ENCODE measurements at places on chromosomes 16 and 17. TPM values are rescaled to one million over a fixed set of nuclear protein-coding genes. Genes with fewer than 3 reads are reported as not detected.

GRCh38 chr16:3830625-3831254 lies 49.8 kb downstream of the CREBBP start:
- no peaks in the 10 kb centered on the region for H3K27me3 ChIP-seq
- DNase-seq = no peak
- H3K36me3 ChIP-seq = peaks cover 33% of the 10 kb centered on the region

- H3K4me1 ChIP-seq = peaks cover 7% of the 10 kb centered on the region
- H3K27ac ChIP-seq = peak overlapping the region; percentile 96
- peaks cover 7% of the 10 kb centered on the region for H3K36me3 ChIP-seq
- H3K4me3 ChIP-seq = peak overlapping the region; percentile 98
- no peak for DNase-seq
- no peaks in the 10 kb centered on the region for H3K27me3 ChIP-seq
Observed at GRCh38 chr16:11852092-11852809, 909 bp upstream of the RSL1D1 start.

GRCh38 chr16:67235816-67236562 lies 9.1 kb downstream of the TMEM208 start:
- no peaks in the 10 kb centered on the region for H3K27me3 ChIP-seq
- H3K27ac ChIP-seq = no peak overlapping the region
- no peak overlapping the region for H3K4me3 ChIP-seq
- H3K4me1 ChIP-seq = no peaks in the 10 kb centered on the region

GRCh38 chr16:88484505-88485365 lies 31.7 kb downstream of the ZFPM1 start:
- H3K36me3 ChIP-seq = no peaks in the 10 kb centered on the region
- H3K27me3 ChIP-seq = no peaks in the 10 kb centered on the region
- H3K4me3 ChIP-seq = no peak overlapping the region
- no peak overlapping the region for H3K27ac ChIP-seq

DNA sequence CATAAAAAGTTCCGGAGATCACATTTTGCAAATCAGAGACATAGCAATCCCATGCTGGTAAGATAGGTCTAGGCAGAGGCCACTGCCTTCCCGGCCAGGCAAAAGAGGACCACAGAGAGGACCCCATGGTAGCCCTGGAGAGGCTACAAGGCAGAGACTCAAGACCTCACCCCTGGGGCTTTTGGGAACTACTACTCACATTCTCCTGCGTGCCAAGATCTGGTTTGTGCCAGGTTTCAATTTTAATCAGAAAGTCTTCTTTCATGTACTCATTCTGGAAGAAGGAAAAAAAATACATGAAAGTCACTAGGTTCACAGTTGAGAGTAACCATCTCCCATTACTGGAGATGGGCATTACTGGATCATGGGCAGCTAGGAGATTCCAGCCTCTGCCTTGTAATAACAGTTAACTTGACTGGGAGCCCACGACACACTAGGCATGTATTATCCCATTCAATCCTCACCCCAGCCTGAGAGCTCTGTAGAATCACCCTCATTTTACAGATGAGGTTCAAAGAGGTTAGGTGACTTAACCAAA lies 21.2 kb downstream of the PITPNA start:
- no peak overlapping the region for H3K27ac ChIP-seq
- no peak overlapping the region for H3K4me3 ChIP-seq
- peaks cover 16% of the 10 kb centered on the region for H3K36me3 ChIP-seq

The RCVRN gene
- total RNA-seq = not detected

- no peaks in the 10 kb centered on the region for H3K4me1 ChIP-seq
- H3K27me3 ChIP-seq = peaks cover 10% of the 10 kb centered on the region
- H3K4me3 ChIP-seq = no peak overlapping the region
- DNase-seq = no peak
Observed at GRCh38 chr17:30296499-30297080, 4.8 kb upstream of the BLMH start.

DNA sequence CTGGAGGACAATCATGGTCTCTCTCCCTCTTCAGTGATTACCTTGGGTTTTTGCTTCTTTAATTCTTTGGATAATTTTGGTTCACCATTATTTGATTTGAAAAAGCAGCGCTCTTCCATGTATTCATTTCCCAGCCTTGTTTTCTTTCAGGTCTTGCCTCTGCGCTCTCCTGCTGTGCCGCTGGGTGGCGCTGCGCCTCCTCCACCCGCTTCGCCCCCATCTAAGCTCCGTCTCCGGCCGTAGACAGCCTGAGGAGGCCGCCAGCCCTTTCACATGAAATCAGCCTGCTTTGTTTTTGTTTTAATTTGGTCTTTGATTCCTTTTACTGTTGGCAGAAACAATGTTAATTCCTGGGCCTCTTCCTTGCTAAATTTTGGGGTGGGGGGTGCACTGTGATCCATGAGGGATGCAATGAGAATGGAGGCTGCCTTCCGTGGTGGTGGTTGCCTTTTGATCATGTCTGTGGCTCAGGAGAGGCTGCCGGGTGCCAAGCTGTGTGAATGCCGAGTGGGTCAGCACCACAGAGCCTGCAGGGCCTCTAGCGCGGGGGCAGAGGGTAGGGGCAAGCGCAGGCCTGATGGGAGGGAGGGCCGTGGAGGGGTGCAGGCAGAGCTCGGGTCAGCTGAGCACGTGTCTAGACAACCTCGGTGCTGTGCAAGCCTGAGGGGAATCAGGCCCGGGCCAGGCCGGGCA lies 64.1 kb downstream of the PLD6 start:
- no peak for DNase-seq
- no peak overlapping the region for H3K4me3 ChIP-seq
- peaks cover 7% of the 10 kb centered on the region for H3K4me1 ChIP-seq

GRCh38 chr17:40443988-40444899 lies 994 bp downstream of the IGFBP4 start:
- H3K27me3 ChIP-seq = peaks cover 21% of the 10 kb centered on the region
- H3K36me3 ChIP-seq = peaks cover 4% of the 10 kb centered on the region
- no peak for DNase-seq
- H3K27ac ChIP-seq = peak overlapping the region; percentile 76

- peaks cover 6% of the 10 kb centered on the region for H3K4me1 ChIP-seq
- H3K27ac ChIP-seq = no peak overlapping the region
- DNase-seq = no peak
- H3K27me3 ChIP-seq = peaks cover 3% of the 10 kb centered on the region
Observed at GRCh38 chr16:78648517-78648916, 549.1 kb downstream of the WWOX start.

GRCh38 chr17:74623693-74624093 lies at the start of gene CD300E:
Gene CD300E (minus strand): TSS chr17:74623738. CDS start chr17:74623621, 117 bp downstream.
- DNase-seq = no peak
- peaks cover 64% of the 10 kb centered on the region for H3K27me3 ChIP-seq
- no peak within 1 kb of the TSS for H3K4me3 ChIP-seq
- no peaks in the 10 kb centered on the region for H3K36me3 ChIP-seq
- H3K4me1 ChIP-seq = no peaks in the 10 kb centered on the region
- no peak within 1 kb of the TSS for H3K27ac ChIP-seq

DNA sequence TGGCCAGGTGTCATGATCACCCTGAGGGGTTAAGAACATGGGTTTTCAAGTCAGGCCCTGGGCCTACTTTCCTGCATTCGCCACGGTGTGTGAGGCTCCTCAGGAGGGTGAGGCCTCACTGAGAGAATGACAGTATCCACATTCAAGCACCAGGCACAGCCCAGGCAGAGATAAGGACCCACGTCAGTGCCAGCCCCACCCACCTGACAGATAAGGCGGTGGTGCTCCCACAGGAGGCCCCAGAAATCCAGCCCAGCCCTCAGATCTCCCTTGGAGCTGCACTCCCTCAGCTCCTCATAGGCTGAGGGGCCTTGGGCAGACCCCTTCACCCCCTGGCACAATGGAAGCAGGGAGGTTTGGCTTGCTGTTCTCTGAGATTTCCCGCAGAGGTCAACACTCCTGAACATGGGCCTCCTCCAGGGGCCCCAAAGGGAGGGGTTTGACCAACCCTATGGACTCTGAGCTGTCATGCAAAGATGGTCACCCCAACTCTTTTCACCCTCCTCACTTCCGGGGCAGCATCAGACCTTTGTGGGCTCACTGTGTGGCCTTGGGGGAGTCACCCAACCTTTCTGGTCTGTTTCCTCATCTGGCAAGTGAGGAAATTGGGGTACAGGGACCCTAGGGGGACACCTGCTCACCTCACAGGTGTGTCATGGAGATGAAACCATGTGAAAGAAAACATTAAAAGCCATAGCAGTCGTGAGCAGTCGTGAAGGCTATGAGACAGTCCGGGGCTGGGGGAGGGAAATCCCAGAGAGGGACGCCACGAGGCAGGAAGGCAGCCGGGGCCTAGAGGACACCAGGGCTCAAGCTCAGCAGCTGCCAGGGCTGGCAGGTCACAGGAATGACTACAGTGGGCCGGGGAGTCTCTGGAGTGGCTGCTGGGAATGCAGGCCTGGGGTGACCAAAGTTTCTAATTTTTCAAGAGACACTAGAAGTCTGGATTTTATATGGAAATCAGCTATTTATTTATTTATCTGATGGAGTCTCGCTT lies 15.4 kb downstream of the PLLP start:
- H3K27me3 ChIP-seq = no peaks in the 10 kb centered on the region
- DNase-seq = no peak
- H3K27ac ChIP-seq = peak overlapping the region; percentile 51
- H3K36me3 ChIP-seq = no peaks in the 10 kb centered on the region
- no peak overlapping the region for H3K4me3 ChIP-seq

The KIF2B gene
- not detected for total RNA-seq

DNA sequence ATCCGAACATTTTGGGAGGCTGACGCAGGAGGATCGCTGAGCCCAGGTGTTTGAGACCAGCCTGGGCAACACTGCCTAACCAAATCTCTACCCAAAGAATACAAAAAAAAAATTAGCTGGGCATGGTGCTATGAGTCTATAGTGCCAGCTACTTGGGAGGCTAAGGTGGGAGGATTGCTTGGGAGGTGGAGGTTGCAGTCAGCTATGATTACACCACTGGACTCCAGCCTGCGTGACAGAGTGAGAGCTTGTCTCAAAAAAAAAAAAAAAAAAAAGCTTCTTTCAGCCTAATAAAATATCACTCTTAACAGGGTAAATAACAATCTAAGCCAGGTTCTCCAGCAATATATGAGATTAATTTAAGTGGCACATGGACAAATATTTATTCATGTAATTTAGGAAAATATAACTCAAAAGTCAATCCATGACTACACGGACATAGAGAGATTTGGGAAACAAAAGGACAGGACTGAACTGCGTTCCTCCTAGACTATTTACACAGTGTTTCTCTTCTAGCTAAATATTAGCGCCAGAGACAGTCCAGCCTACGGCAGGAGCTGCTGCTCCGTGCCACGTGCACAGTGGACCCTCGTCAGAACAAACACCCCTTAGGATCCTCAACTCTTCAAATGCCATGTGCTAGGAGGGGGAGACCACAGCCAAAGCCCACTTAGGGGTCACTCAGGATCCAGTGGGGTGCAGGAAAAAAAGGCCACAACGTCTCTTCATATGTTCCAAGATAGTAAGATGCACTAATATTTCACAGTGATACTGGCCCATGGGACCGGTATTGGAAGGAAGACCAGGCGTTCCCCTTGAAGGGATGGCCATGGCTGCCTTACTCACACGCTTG lies 8.7 kb downstream of the USP36 start:
- peaks cover 27% of the 10 kb centered on the region for H3K36me3 ChIP-seq
- no peak overlapping the region for H3K4me3 ChIP-seq
- DNase-seq = no peak
- H3K27ac ChIP-seq = peak overlapping the region; percentile 37
- no peaks in the 10 kb centered on the region for H3K4me1 ChIP-seq
- H3K27me3 ChIP-seq = no peaks in the 10 kb centered on the region

DNA sequence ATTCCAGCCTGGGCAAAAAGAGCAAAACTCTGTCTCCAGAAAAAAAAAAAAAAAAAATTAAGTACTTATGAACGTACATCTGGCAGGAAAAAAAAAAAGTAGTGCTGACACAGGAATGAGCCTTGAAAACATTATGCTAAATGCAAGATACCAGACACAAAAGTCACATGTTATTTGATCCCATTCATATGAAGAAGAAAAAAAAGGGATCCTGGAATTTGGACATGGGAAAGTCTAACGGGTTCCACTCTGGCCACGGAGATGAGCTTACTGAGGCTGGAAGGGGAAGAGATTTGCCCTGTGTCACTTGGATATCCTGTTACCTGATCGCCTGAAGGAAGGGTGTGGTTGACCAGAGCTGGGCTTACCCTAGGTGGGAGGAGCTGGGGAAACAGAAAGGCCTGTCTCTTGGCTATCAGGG lies 251.9 kb downstream of the PARN start:
- no peak for DNase-seq
- H3K4me1 ChIP-seq = peaks cover 12% of the 10 kb centered on the region
- no peaks in the 10 kb centered on the region for H3K36me3 ChIP-seq
- H3K27me3 ChIP-seq = no peaks in the 10 kb centered on the region
- H3K27ac ChIP-seq = peak overlapping the region; percentile 71

The CDR2 gene
- total RNA-seq = 18.9 TPM

- no peak overlapping the region for H3K4me3 ChIP-seq
- H3K36me3 ChIP-seq = no peaks in the 10 kb centered on the region
- H3K4me1 ChIP-seq = no peaks in the 10 kb centered on the region
- no peak for DNase-seq
- no peaks in the 10 kb centered on the region for H3K27me3 ChIP-seq
- no peak overlapping the region for H3K27ac ChIP-seq
Observed at GRCh38 chr16:81296631-81297030, 18.1 kb upstream of the GAN start.

GRCh38 chr16:56481468-56482122 lies 30.2 kb downstream of the OGFOD1 start:
- H3K4me3 ChIP-seq = no peak overlapping the region
- H3K27ac ChIP-seq = peak overlapping the region; percentile 45
- H3K36me3 ChIP-seq = peaks cover 22% of the 10 kb centered on the region
- H3K4me1 ChIP-seq = peaks cover 18% of the 10 kb centered on the region
- DNase-seq = no peak

DNA sequence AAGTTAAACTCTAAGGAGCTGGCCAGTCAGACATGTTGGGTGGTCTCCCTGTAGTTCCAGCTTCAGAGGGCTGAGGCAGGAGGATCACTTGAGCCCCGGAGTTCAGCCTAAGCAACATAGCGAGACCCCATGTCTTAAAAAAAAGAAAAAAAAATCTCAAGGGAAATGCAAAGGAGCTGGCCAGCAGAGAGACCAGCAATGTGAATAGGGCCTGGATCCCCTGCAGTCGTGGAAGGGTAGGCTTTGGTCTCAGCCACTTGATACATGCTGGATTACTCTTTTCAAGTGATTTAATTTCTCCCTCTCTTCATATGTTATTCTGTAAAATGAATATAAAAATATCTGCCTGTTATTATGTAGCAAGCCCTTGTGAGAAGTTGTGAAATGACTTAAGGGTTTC lies 207.7 kb downstream of the SPECC1 start:
- H3K4me3 ChIP-seq = no peak overlapping the region
- H3K4me1 ChIP-seq = peaks cover 4% of the 10 kb centered on the region
- no peak for DNase-seq
- no peaks in the 10 kb centered on the region for H3K27me3 ChIP-seq
- peaks cover 6% of the 10 kb centered on the region for H3K36me3 ChIP-seq

GRCh38 chr16:35642322-35642835 lies 2183.0 kb downstream of the TP53TG3F start:
- H3K27me3 ChIP-seq = no peaks in the 10 kb centered on the region
- no peak for DNase-seq
- no peaks in the 10 kb centered on the region for H3K4me1 ChIP-seq
- no peaks in the 10 kb centered on the region for H3K36me3 ChIP-seq
- no peak overlapping the region for H3K27ac ChIP-seq
- no peak overlapping the region for H3K4me3 ChIP-seq

The KRTAP1-5 gene
- not detected for total RNA-seq

GRCh38 chr16:56279132-56279531 lies 87.8 kb downstream of the GNAO1 start:
- H3K27me3 ChIP-seq = no peaks in the 10 kb centered on the region
- H3K4me1 ChIP-seq = peaks cover 26% of the 10 kb centered on the region
- H3K4me3 ChIP-seq = no peak overlapping the region
- H3K27ac ChIP-seq = peak overlapping the region; percentile 29

Data from type B pancreatic cell (in vitro differentiated cells).